ENCODE measurements at places on chromosomes 2 and 18. TPM values are rescaled to one million over a fixed set of nuclear protein-coding genes. Genes with fewer than 3 reads are reported as not detected.

Gene ZNF396
- total RNA-seq, result 0.70 TPM

- DNase-seq, result no peak
Observed at GRCh38 chr2:195105581-195105980, 551.4 kb upstream of the SLC39A10 start.

- DNase-seq, result no peak
Observed at GRCh38 chr2:187545238-187545751, 8.9 kb downstream of the TFPI start.

Gene CROCC2
- not detected for total RNA-seq

DNA sequence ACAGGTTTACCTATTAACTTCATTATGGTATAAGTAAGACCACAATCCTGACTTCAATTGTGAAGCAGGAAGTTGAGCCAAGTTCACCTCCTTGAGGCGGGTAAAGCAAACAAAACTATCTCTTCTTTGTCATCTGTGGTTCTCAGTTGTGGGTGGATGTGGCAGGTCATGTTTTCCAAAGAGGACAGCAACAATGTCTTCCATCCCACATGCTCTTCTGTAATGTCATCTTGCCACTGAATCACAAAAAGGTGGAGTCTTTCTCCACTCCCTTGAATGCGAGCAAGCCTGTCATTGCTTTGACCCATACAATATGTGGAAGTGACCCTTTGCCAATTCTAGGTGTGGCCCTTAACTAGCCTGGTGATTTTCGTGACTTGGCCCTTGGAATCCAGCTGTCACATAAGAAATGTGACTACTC is 98.7 kb downstream of the GRB14 start:
- no peak for DNase-seq

DNA sequence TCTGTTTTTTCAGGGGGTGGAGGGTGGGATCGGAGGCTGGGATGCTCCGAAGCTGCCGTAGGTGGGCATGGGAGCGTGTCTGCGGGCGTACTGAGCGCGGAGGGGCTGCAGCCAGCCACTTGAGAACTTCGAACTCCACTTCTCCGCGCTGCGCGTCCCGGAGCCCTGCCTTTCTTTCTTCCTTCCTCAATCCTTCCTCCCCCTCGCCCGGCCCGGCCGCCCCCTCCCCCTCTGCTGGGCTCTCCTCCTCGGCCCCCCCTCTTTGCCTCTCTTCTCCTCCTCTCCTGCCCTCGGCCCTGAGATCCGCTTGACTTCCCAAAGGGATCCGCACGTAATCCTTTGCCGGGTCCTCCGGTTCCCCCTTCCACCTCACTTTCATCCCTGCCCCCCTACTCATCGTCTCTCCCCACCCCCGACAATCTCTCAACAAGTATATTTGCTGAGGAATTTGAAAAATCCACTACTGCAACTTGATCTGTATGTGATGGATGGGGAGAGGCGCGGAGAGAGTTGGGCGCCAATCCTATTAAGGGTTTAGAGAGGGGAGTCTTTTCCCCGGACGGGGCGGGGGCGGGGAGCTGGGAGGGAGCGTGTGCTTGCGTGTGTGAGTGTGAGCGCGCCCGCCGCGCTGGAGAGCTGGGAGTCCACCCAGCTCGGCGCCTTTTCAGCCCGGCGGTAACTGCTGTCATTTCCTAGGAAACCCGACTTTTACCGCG is 1.1 kb downstream of the GLI2 start:
- DNase-seq, result no peak

DNA sequence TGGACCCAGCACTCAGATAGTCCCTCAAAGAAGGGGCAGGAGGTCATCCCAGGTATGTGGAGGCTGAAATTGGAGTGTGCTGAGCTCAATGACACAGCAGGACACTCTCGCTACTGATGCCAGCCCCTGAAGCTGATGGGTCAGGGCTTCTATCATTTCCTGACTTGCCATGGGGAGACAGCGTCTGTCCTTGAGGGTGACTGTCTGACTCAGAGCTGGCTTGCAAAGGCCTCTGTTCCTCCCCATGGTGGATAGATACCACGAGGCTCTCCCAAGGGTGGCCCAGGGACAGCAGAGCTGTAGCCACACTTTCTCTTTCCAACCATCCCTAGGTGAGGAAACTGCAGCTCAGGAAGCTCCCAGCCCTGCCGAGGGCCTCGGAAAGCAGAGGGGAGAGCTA is 10.8 kb downstream of the ALPG start:
- no peak for DNase-seq

Data from Right ventricle myocardium inferior (tissue), 1 donor.